ENCODE measurements at places on chromosomes 2 and 18.
A peak's percentile ranks its signal among the peaks of the same experiment; 100 is the strongest.

- peak; percentile 18 for DNase-seq
Observed at GRCh38 chr18:55096263-55096951, 137.1 kb upstream of the CCDC68 start.

GRCh38 chr2:217972490-217972889 is 30.3 kb downstream of the TNS1 start:
- no peak for DNase-seq

- no peak for DNase-seq
Observed at GRCh38 chr2:177930916-177931315, 141.7 kb downstream of the PDE11A start.

- no peak for DNase-seq
Observed at GRCh38 chr2:204112084-204112770, 175.7 kb downstream of the ICOS start.

- DNase-seq: no peak
Observed at GRCh38 chr18:35494251-35495220, 3.2 kb downstream of the INO80C start.

DNA sequence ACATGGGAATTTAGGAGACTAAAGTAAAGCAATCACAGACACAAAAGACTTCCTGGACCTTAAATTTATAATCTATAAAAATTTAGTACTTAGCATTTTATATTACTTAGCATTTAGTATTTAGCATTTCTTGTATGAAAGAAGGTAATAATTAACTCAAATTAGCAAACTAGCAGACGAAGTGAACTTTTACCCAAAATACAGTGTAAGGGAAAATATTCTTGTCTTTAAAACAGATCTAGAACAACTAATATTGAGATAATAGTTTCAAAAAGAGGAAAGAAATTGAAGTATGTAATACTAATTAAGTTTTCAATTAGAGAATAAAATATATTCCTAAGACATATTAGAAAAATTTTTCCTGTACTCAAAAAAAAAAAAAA is 134.5 kb upstream of the ZNF804A start:
- no peak for DNase-seq
